Activated T-cell treated with anti-CD3 and anti-CD28 coated beads, Interleukin-2, amount 50 U/mL, for 48 hours (primary cell): ENCODE measurements at places on chromosomes 2 and 18.

DNA sequence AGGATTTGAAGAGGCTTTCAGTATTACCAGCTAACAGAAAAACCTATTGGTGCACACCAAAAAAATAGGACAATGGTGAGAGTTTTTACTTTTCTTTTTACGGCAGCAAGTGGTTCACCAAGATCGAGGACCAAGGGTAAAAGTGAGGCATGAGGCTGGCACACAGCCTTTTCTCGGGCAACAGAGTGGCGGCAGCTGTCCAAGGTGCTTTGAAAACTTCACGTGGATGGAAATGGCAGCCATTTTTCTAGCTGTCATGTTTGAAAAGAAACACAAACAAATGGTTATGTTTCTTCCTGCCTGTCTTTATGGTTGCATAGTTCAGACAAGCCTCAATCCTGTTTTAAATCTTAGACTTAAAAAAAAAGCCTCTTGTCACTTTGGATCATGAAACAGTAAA, 812.5 kb upstream of the CHAC2 start:
- no peak for DNase-seq

GRCh38 chr18:14768241-14768640, 20.3 kb downstream of the ANKRD30B start:
- no peak for DNase-seq

DNA sequence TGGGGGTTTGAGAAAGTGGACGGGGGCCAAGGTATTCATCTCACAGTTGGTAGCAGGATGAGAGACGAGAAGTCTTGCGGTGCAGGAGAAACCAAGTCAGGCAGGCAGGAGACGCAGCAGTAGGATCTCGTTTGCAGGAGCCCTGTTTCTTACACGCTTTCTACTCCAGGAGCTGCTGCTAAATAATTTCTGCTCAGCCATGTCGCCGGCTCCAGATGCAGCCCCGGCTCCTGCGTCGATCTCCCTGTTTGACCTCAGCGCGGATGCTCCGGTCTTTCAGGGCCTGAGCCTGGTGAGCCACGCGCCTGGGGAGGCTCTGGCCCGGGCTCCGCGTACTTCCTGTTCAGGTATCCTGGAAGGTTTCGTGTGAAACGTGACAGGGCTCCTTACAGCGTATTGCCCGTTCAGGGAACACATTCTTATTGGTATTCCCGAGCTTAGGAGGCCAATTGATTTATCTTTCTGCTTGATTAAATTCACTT, 494 bp downstream of the ANKZF1 start:
- peak; percentile 72 for DNase-seq

- no peak for DNase-seq
Measured at GRCh38 chr18:40907842-40908241, 1047.2 kb upstream of the PIK3C3 start.

DNA sequence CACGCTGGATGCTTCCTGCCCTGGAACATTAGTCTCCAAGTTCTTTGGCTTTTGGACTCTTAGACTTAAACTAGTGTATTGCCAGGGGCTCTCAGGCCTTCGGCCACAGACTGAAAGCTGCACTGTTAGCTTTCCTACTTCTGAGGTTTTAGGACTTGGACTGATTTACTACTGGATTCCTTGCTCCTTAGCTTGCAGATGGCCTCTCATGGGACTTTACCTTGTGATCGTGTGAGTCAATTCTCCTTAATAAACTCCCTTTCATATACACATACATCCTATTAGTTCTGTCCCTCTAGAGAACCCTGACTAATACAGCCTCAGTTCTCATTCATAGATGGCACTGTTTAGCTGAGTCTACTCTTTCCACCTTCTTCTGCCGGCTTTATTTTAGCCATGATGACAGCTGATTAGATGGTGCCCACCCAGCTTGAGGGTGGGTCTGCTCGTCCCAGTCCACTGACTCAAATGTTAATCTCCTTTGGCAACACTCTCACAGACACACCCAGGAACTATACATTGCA, 389.1 kb downstream of the NYAP2 start:
- no peak for DNase-seq

DNA sequence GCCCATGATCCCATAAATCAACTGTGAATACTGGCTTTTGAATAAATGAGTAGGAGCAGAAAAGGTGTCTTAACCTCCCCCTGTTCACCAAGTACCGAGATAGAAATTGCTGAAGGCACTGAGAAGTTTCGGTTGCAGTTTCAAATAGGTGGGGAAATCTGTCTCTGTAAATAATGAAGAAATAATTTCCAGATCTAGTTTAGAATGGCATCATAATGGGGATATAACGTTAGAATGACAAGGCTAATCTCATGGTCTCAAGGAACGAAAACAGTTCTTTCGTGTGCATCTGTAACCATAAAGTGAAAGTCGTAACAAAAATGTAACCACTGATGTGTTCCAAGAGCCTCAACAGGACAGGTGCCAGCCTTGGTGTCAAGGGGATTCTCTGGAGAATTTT, 49.9 kb upstream of the TMEM18 start:
- DNase-seq = no peak

- DNase-seq = no peak
Measured at GRCh38 chr18:44627280-44627679, 53.4 kb upstream of the SETBP1 start.

GRCh38 chr2:229970406-229970805, 48.1 kb downstream of the FBXO36 start:
- DNase-seq = no peak

DNA sequence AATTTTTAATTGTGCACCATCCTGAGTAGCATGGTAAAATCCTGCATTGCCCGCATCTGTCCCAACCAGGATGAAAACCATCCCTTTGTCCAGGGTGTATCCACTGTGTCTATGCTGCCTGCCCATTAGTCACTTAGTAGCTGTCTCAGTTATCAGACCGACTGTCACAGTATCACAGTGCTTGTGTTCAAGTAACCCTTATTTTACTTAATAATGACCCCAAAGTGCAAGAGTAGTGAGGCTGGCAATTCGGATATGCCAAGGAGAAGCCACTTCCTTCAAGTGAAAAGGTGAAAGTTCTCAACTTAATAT, 8.8 kb downstream of the ITSN2 start:
- DNase-seq = no peak

- DNase-seq = no peak
Measured at GRCh38 chr18:54075689-54076088, 148.8 kb downstream of the MBD2 start.
